ENCODE measurements at places on chromosomes 2 and 18.

GRCh38 chr2:123717636-123718334 is 307.3 kb upstream of the CNTNAP5 start:
- DNase-seq, result no peak

DNA sequence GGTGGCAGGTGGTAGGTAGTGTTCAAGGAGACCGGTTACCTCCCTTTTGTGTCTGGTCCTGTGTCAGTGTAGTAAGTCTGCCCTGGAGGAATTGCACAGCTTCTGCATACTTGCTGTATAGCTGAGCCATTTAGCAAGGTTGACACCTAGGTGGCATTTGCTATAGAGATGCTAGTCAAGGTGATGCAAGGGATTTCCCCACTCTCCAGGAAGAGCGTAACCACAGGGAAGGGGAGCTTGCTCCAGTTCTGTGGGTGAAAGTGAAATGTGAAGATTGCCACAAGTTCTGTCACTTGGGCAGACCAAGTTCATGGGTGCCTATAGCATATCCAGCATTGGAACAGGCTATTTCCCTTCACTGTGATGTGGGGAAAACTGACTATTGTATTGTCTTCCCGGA is 28.1 kb downstream of the NAT8 start:
- no peak for DNase-seq

DNA sequence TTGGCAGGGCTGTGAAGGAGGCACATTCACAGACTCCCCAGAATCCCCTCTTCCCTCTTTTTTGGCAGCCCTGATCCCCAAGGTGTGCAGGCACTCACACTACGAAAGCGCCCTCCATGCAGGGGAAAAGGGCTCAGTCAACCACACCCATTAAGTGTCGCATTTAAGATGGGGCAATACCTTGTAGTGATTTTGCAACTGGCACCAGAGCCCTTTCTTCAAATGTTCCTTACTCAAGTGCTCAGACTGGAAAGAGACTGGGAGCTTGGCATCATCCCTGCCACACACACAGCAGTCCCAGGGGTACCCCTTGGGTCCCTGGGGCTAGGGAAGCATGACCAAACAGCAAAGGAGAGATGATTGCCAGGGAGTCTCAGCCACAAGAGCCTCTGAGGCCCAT is 190.1 kb downstream of the HAUS1 start:
- no peak for DNase-seq

DNA sequence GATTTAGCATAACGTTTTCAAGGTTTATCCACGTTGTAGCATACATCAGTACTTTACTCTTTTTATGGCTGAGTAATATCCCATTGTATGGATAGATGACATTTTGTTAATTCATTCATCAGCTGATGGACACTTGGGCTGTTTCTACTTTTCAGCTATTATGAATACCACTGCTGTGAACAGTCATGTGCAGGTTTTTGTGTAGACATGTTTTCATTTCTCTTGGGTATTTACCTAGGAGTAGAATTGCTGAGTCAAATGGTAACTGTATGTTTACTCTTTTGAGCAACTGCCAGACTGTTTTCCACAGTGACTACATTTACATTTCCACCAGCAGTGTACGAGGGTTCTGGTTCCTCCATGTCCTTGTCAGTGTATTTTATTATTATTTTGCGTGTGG is 33.9 kb downstream of the COX7A2L start:
- no peak for DNase-seq

DNA sequence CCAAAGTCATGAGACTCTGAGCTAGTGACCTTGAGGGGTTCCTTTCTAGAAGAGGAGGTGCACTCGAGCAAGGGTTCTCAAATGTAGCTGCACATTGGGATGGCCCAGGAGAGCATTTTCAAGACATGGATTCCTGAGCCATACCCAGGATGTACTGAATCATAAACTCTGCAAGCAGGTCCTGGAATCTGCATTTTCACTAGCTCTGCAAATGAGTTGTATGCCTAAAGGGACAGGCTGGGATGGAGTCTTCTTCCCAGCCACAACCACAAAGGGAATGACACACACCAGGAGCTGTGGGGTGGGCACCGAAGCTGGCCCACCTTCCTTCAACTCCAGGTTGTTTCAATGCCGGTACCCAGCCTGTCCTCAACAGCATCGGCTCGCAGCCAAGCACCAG is 90.6 kb downstream of the GALNT14 start:
- no peak for DNase-seq

DNA sequence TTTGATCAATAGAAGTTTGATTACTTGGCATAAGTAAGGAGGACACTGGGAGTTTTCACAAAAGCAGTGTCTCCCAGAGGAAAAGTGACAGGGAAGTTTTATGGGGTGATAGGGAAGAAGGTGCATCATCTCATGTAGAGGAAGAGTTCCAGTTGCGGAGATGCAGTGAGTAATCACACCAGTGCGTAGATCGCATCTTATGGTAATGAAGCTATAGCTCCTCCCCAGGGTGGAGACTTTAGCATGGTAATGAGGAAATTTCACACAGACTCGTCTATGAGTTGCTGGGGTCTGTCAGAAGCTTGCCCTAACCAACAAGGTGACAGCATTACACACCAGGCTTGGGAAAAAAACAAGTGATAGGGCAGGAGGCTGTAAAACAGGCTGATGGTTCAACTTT is 49.0 kb downstream of the KYNU start:
- no peak for DNase-seq

DNA sequence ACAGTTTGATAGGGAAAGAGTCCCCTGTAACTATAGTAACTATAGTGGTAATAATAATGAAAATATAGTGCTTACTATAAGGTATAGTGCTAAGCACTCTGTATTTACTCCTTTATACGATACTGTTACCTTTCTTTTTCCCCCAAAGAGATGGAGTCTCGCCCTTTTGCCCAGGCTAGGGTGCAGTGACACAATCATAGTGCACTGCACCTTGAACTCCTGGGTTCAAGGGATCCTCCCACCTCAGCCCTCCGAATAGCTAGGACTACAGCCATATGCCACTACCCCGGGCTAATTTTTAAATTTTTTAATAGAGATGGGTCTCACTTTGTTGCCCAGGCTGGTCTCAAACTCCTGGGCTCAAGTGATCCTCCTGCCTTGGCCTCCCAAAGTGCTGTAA is 34.6 kb downstream of the EML4 start:
- no peak for DNase-seq

DNA sequence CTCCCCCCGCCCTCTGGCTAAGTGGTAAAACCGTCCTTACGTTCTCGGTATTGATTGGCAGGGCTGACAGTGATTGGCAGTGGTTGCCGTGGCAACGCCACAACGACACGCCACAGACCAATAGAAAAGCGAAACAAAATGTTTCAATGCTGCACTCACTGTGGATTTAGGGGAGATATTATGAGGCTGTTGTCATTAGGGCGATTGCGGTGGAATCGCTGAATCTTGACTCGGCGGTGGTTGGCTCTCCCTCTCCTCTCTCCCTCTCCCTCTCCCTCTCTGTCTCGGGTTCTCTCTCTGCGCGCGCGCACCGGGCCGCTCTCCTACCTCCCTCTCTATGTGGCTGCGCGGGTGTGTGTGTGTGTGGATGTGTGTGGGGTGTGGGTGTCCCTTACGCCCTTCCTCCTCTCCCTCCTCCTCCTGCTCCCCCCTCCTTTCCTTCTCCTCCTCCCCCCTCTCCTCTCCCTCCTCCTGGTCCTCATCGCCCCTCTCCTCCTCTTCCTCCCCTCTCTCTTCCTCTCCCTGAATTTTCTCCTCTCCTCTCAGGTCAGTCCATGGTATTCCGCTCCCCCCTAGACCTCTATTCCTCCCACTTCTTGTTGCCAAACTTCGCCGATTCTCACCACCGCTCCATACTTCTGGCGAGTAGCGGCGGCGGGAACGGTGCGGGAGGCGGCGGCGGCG is at the start of gene SIX3:
Gene SIX3, plus strand, starts transcription at position 152 of the 684 bp plus-strand sequence. Its CDS starts 403 bp downstream, at position 555.
- DNase-seq, result peak; percentile 18

GRCh38 chr2:60822987-60823386 is 58.4 kb upstream of the REL start:
- no peak for DNase-seq
